ENCODE measurements at places on chromosomes 3 and 15.
A peak's percentile ranks its signal among the peaks of the same experiment; 100 is the strongest.

DNA sequence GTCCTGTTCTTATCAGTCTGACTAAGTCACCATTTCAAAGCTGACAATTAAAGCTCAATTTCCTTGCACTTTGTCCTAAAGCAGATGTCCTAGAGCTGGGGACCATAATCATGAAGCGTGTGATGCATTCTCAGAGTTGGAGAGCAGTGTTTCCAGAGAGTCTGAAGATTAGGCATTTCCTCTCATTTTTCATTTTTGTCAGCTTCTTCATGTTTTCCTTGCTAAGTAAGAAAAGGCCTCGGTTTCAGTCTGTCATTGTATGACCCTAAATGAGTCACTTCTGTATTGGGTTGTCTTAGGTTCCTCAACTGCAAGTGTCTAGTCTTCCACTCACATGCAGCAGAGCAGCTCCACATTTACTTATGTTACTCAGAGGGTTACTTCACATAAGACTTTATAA is 257.2 kb upstream of the TPRG1 start:
- no peak for DNase-seq

GRCh38 chr3:44108481-44108880 is 133.2 kb upstream of the TOPAZ1 start:
- DNase-seq, result no peak

GRCh38 chr3:126316031-126316461 is 41.2 kb downstream of the KLF15 start:
- DNase-seq, result no peak

- DNase-seq, result no peak
Measured at GRCh38 chr3:79361748-79362378, 405.9 kb downstream of the ROBO1 start.

DNA sequence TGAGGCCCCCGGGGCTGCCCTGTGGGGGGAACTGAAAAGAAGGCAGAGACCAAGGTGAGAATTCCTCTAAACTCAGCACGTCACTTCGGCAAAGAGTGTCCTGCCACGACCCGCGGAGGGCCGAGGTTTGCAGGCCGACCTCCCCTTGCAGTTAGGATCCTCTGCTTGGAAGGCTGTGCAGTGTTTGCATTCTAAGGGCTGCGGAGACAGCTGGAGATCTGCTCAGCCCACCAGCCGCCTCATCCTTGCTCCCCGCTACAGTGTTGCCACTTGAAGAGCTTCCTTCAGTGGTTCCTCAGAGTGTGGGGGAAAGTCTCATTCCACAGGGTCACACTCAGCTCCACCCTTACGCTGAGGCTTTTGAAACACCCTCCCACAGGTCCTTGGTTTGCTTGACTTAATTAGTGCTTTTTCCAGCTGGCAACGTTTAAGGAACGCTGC is 10.8 kb downstream of the SLC51A start:
- no peak for DNase-seq

GRCh38 chr15:86876387-86876944 is 796.8 kb downstream of the AGBL1 start:
- DNase-seq, result no peak

DNA sequence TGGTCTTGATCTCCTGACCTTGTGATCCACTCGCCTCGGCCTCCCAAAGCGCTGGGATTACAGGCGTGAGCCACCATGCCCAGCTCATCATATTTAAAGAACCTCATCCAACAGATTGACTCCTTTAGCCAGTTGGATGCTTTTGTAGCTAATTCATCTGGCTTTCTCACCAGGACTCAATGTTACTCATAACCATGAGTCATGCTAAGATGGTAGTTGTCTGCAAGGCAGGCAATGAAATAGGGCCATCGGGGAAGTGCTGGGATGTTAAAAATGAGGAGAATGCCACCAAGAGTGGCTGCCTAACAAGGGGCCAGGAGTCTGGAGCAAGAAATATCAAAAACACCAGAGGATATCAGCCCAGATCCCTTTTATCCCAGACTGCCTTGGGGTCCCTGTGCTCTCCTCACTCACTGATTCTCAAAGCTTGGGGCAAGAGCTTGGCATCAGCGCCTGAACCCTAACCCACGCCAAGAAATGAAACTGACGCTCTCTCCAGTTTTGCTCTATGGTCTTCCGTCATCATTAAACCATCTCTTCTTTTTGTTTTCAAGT is 7.4 kb upstream of the PCOLCE2 start:
- no peak for DNase-seq

DNA sequence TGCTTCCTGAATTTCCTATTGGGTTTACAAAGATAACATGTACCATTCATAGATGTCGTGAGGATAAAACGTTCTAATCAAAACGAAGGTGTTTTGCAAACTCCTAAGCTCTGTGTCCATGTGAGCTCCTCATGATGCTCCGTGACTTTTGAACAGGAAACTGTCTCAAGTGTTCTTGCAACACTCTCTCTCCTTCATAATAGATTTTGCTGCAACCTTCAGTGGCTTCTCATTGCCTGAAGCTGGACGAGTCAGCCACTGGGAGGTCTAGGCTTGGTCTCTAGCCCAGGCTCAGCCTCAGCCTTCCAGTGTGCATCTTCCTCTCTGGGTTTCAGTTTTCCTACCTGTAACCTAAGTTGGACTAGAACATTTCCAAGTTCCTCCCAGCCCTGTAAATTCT is 18.7 kb upstream of the BCL2A1 start:
- peak; percentile 16 for DNase-seq

- no peak for DNase-seq
Measured at GRCh38 chr3:115204475-115204874, 57.4 kb upstream of the ZBTB20 start.

GRCh38 chr3:166560253-166560652 is 723.0 kb upstream of the BCHE start:
- DNase-seq, result no peak

DNA sequence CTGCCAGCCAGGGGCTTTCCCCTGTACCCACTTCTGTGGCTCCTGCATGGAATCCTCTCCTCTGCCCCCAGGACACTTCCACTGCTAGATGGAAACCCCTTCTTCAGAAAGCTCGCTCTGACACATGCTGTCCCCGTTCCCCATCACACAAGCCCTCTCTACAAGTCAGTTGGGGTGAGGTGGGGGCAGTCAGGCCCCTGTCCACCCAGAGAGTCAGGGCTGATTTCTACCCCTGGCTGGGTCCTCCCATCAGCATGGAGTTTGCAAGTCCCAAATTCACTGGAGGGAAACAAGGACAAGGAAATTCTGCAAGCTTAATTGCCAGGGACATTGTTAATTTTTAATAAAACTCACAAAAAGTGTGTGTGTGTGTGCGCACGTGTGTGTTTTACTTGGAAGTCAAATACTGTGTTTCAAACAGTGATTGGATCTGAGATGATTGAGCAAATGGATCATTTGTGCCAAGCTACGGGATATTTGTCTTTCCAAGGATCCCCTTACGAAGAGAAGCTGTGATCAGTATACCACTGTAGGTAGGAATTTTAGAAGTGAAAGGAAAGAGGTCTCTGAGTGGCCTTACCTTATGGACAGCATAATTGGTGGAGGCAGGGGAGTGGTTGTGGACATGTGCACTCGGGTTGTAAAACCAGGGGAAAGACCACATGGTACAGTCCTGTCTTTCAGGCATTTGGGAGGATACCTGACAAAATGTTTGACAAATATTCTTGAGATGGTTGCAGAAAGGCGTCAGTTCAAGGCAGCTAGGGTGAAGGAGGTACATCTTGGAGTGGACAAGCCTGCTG is 1.5 kb upstream of the AMOTL2 start:
- no peak for DNase-seq

DNA sequence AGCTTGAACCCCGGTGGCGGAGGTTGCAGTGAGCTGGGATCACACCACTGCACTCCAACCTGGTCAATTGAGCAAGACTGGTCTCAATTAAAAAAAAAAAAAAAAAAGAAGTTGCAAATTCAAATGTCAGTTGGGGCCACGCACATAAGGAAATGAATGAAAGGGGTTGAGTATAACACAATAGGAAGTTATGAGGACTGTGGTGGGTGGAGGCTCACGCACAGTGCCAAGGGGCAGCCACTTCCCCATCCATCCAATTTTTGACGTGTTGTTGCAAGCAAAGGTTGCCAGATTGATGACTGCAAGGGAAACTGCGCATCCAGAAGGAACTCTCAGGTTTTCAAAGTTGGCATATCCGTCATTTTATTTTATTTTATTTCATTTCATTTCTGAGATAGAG is 532.2 kb downstream of the NTRK3 start:
- no peak for DNase-seq

DNA sequence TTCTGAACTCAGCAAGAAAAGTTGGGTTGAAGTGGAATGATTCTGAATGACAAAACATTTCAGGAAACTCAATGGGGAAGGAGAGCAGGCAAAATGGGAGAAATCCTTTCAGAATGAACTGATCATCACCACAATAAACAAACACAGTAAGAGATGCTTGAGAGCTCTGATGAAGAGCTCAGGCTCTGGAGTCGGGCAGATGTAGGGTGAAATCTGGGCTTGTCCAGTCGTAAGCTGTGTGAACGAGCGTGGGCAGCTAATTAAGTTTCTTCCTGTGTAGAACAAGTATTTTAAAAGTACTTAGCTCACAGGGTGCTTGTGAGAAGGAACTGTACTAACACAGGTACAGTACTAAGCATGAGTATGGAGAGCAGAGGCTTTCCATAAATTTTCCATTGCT is 406.2 kb downstream of the FOXP1 start:
- DNase-seq, result no peak

GRCh38 chr15:39487458-39487735 is 93.5 kb upstream of the THBS1 start:
- no peak for DNase-seq

GRCh38 chr3:115855911-115856310 is 232.6 kb downstream of the GAP43 start:
- DNase-seq, result no peak
